ENCODE measurements at places on chromosomes 7 and 10.

DNA sequence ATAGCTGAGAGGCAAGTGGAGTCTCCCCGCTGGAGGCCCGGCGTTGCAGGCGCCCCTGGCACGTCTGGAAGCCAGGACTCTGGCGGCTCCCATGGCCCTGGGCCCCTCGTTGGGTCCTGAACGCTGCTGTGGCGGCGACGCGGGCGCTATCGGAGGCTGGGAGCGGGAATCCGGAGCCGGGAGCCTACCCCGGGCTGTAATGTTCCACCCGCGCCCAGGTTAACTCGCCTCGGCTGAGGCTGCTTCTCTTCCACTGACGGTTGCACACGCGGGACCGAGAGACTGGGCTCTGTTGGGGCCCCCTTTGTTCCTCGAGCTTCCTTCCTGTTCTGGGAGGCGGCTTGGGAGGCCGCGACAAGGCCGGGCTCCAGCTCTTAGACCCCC is 1.3 kb upstream of the HOXA5 start:
- DNase-seq: no peak

GRCh38 chr7:80773787-80774508 is 135.5 kb downstream of the CD36 start:
- DNase-seq: no peak

- no peak for DNase-seq
Measured at GRCh38 chr7:24555184-24555583, 18.1 kb upstream of the PALS2 start.

- no peak for DNase-seq
Measured at GRCh38 chr7:133009426-133010252, 72.3 kb downstream of the CHCHD3 start.

GRCh38 chr10:13913897-13914296 is 327.1 kb downstream of the PRPF18 start:
- no peak for DNase-seq

GRCh38 chr7:5693529-5693928 is 87.9 kb downstream of the RNF216 start:
- DNase-seq: no peak

DNA sequence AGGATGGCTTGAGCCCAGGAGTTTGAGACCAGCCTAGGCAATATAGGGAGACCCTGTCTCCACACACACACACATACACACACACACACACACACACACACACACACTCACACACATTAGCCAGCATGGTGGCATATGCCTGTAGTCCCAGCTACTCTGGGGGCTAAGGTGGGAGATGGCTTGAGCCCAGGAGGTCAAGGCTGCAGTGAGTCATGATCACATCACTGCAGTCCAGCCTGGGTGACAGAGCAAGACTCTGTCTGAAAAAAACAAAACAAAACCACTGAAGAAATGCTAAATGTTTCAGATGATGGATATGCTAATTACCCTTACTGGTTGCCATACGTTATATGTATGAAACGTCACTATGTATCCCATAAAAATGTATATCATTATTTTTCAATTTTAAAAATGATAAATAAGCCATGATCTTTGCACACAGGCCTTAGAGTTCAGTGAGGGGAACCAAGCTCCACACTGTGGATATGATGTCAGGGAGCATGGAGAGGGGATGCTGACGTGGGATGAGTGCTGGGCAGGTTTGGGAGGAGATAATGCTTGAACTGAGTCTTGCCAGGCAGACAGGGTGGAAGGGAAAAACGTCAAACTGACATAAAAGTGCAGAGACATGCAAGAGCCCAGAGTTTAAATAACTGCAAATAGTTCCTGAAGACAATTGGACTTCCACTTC is 45.9 kb upstream of the ARHGAP12 start:
- DNase-seq: no peak

DNA sequence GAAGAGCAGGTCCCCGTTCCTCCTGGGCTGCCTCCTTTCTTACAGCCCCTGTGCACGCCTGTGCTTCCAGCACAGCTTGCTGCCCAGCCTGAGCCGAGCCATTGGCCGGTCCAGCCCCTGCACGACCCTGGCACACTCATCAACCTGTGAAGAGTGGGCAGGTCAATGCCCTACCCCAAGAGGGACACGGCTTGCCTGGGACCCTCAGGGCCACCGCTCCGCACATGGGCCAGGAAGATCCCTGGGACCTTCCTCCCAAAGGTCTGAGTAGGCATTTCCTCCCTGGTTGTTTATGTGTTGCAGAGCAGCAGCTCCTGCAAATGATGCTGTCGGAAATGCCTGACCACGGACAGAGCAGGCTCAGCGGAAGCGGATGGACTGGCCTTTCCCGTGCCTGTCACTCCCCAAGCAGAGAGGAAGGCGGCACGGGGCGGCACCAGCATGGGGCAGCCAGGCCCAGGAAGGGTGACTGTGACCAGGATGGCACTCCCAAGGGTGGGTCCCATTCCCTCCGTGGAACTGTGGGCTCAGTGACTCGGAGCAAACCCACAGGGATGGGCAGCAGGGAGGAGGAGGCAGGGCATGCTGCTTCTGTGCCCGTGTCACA is 252.5 kb downstream of the TNS3 start:
- DNase-seq: no peak

DNA sequence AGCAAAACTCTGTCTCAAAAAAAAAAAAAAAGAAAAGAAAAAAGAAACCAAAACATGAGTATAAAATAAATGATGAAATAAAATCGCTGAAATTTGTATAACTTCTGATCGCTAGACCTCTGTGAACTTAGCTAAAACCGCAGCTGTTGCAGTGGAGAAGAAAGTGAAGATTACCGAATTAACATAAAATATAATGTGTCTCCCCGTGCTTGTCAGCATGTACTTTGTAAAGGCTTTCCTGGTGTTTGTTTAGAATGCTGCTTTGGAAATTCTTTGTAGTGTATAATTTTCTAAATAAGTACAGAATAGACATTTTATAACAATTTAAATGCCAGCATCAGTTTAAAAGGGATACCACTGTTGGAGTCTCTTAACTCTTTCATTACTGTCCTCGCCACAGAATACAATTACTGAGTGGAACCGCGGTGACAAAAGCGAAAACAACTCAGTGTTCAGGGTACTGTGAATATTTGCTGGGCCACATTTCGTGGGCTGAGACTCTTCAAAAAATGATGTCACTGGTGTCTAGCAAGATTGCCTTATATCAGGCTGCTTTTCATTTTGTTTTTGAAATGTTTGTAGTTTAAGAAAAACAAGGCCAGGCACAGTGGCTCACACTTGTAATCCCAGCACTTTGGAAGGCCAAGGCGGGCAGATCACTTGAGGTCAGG is 167.7 kb downstream of the NSUN6 start:
- DNase-seq: no peak

DNA sequence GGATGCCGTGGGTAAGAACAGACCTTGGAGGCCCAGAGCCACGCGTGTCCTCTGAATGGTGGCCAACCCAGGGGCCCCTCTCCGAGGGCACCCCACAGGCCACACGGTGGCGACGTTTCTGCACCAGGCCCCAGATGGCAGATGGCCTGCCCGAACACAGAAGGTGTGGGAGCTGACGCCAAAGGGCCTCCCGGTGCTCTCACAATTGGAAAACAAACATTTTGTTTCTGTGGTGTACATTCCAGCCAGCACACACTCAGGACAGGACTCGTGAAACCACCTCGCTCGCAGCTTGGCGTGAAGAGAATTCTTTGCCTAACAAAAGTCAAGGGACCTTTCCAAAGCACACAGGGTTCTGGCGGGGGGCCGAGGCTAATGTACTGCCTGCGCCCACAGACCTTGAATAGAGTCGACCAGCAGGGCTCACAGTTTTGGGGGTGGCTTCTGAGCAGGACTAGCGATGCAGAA is 112.1 kb downstream of the FAM53B start:
- DNase-seq: no peak

DNA sequence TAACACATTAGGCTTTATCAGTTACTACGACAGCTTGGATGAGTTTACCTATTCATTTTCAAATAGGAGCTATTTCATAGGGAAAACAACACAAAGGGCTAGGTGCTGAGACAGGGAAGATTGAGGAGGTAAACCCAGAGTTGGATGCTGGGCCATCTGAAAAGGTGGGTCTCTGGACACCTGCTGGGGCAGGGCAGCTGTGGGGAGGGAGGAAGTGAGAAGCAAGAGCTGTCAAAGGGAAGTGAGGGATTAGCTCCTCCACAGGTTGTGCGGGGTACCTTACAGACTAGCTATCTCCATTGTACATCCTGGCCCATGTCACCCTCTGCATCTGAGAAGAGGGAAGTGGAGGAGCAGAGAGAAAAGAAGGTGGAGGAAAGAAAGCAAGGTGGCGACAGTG is 48.9 kb downstream of the BLNK start:
- no peak for DNase-seq

GRCh38 chr7:7920481-7920880 is 48.1 kb upstream of the GLCCI1 start:
- no peak for DNase-seq

DNA sequence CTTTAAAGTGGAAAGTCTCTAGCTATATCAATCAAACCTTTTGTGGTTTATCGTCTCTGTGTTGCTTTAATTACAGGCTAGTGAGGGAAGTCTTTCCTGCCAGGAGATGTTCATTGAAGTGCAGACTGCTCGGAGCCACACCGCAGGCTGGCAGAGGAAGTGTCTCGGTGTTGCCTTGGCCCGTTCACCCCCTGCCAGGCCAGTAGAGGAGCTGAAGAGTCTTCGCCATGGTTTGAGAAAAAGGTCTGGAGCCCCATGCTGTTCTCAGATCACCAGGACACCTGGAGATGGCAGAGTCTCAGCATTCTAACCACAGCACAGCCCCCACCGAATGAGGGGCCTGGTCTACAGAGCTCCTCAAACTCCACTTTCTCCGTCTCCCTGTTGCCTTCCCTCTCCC is 275.9 kb upstream of the PLPP4 start:
- DNase-seq: no peak

DNA sequence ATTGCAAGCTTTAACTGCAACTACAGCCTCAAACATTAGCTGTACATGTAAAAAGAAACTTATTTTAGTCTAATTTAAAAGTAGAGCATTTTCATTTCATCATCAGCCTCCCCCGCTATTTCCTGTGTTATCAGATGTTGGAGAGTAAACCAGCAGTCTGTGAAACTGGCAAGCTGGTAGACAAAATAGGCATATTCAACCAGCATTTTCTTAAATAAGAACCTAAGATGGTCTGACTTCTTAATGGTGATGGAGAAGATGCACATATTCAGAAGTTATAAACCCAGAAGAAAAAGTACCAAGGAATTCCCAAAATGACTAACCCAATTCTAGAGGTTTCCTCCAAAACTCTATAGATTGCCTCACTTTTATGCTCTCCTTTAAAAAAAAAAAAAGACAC is 24.9 kb downstream of the PIK3AP1 start:
- no peak for DNase-seq

Measured in vagina (tissue), 2 donors.